ENCODE measurements at places on chromosomes 4 and X.

GRCh38 chr4:165208221-165208652 lies 876 bp downstream of the KLHL2 start:
- DNase-seq: no peak

DNA sequence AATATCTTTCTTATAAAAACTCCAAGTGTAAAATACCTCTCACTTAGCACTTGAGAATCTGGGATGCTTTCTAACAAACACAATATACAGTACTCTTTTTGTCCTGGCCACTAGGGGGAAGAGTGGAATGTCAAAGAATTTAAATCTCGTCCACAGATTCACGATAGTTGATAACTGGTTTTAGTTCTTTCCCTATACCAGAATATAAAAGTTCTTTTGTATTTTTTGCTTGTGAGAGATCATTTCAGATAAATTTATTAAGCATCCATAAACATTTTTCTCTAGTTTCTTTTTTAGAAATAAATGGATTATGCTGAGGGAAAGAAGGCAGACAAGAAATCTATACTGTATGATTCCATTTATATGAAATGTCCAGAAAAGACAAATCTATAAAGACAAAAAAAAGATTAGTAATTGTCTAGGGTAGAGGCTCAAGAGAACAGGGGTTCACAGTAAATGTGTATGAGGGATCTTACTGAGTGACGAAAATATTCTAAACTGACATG lies 50.4 kb downstream of the MGARP start:
- DNase-seq: peak; percentile 50

- peak; percentile 29 for DNase-seq
Measured at GRCh38 chr4:54440394-54441136, 211.5 kb downstream of the PDGFRA start.

GRCh38 chrX:150038315-150038714 lies 100.0 kb upstream of the EOLA2 start:
- DNase-seq: no peak

DNA sequence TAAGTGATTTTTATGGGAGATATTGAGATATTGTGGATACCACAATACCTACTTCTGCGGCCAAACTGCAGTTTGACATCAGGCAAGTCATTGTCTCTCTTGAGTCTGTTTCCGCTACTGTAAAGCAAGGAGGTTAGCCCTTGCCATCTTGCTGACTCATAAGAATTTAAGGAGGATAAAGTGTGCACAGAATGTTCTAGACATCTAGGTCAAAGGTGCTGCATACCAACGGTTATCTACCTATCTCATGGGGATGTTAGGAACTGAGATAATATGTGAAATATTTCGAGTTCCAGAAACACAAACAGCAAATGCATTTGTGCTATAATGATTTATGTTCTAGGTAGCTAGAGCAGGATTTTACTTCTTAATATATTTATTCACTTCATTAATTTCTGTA lies 211.5 kb upstream of the NR3C2 start:
- no peak for DNase-seq

DNA sequence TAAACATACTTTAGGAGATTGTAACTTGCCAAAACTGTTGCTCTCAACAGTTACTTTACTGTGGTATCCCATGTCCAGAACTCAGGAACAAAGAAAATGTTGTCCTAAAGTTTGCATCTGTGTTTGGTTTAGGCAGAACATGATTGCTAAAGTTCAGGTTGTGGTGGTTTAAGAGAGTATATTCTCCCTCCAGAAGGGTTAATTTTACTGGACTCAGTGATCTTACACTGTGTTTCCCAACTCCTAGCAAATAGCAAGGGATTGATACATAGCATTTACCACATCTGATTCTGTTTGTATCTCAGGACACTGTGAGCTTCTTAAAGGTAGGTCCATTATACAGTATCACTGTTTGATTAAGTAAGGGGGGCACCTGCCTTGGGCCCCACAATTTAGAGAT lies 13.3 kb upstream of the DCK start:
- DNase-seq: no peak

GRCh38 chrX:109533631-109534030 lies 3.0 kb upstream of the NXT2 start:
- no peak for DNase-seq

GRCh38 chr4:4277531-4277930 lies 12.4 kb downstream of the LYAR start:
- no peak for DNase-seq

DNA sequence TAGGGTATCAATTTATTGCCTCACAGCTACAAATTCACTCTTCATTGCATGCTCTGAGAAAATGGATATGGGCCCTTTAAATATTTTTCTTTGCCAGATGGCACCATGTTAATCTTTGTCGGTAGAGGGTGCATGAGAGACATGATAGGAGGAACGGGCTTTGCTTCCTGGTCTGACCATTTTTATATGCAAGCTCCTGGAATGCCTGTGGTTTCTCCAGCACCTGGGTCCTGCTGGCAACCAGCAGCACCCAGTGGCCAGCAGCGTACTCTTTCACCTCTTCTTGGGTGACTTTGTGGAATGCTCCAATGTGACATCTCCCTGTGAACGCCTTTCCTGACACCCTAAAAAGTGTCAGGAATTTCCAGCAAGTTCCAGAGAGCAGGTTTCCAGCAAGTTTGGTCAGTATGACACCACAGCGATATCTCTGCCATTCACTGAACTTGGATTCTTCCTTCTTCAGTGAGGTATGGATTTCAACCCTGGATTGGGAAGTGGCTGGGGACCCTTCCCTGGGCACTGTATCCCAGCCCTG lies 140.3 kb upstream of the PGRMC2 start:
- DNase-seq: peak; percentile 86

- DNase-seq: peak; percentile 22
Measured at GRCh38 chr4:106583567-106583966, 215.0 kb upstream of the GIMD1 start.

DNA sequence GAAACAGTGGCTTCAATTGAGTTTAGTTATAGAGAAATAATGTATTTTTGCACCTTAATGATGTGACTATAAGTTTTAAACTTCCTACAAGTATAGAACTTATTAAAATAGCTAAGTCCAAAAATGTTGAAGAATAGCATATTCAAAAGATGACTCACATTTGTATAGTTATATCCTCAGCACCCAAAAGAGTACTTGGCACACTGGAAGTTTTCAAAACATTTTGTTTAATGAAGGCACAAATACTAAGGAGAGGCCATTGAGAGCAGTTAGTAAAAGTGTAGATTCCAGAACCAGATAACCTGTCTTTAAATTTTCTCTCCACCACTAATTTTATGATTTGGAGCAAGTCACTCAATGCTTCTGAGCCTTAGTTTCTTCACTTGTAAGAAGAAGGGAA lies 226.9 kb upstream of the MID1 start:
- no peak for DNase-seq

DNA sequence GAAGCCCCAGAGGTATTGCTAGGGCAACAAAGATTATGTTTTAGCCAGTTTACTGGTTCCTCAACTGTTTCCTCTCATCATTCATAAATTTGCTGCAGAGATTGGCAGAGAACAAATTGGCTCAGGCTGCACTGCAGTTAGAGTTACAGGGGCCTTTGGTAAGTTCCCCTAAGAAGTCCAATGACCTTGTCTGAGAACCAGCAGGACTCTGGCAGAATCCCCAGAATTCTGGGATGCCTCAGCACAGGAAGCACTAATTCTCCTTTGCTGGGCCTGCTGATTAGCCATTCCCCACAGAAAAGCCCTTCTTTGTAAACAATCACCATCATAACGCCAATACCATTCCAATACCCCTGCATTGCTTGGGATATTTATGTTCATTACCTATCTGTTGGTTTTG lies 151.3 kb downstream of the USP46 start:
- no peak for DNase-seq

DNA sequence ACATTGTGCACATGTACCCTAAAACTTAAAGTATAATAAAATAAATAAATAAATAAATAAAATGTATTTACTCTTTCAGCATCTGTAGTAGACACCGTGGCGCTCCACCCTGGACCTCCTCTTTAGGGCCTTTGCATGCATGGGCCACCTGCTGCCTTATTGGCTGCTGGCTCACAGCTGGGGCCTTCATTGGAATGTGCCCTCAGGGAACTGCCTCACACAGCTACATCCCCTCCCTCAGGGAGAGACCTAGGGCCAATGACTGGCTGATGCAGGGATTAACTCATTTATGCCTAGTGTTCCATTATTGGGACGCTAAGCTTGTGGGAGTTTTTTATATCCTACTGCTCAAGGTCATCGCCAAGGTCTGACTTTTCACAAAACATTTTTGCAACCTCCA lies 302.9 kb upstream of the FTHL17 start:
- DNase-seq: no peak

GRCh38 chrX:39676434-39676833 lies 421.3 kb downstream of the BCOR start:
- DNase-seq: no peak

DNA sequence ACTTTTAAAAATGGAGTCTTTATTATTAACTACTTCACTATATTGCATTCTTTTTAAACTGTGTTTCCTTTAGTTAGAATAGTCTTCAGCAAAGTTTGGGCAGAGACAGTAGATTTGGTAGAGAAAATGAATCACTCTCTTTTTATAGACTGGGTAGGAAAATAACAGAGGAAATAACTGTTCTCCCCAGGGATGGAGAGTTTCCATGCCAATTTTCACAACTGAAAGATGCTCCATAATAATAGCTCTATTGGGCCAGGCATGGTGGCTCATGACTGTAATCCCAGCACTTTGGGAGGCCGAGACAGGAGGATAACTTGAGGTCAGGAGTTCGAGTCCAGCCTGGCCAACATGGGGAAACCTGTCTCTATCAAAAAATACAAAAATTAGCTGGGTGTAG lies 13.1 kb downstream of the HSD17B13 start:
- DNase-seq: no peak

- peak; percentile 13 for DNase-seq
Measured at GRCh38 chr4:174222266-174222872, 61.1 kb downstream of the FBXO8 start.

DNA sequence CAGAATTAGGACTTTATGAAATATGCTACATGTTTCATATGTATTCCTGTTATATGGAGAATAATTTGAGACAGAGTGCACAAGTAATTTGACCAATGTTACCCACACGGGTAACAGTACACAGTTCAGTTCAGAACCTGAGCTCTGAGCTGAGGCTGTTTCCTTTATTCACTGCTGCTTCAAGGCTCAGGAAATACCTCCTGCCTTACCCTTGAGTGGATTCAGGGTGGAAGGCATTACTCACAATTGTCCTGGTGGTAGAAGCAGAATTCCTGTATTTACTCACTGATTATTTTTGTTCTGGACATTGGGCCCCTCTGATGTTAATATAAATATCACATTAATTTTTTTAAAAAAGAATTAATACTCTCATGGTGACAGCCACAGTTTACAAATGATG lies 73.5 kb upstream of the CAMK2D start:
- DNase-seq: no peak

GRCh38 chrX:149611623-149612175 lies 16.6 kb upstream of the HSFX2 start:
- DNase-seq: no peak

DNA sequence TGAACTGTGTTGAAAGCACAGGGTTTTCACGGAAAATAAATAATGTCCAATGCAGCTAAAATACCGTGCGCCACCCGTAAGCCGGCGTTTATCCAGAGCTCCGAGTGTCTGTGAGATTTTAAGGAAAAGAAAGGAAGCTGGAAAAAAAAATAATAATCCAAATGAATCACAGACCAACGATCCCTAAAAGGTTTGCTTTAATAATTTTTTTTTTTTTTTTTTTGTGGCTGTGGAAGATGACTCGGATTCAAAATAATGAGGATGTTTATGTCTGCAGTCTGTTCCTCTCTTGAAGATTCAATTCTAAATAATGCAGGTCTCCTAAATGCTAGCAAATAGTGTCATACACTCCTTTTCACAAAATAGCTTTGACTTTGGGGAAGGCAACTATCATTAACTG lies 84.6 kb upstream of the PPP2R3B start:
- no peak for DNase-seq

GRCh38 chrX:131975851-131976250 lies 47.3 kb upstream of the STK26 start:
- DNase-seq: no peak

DNA sequence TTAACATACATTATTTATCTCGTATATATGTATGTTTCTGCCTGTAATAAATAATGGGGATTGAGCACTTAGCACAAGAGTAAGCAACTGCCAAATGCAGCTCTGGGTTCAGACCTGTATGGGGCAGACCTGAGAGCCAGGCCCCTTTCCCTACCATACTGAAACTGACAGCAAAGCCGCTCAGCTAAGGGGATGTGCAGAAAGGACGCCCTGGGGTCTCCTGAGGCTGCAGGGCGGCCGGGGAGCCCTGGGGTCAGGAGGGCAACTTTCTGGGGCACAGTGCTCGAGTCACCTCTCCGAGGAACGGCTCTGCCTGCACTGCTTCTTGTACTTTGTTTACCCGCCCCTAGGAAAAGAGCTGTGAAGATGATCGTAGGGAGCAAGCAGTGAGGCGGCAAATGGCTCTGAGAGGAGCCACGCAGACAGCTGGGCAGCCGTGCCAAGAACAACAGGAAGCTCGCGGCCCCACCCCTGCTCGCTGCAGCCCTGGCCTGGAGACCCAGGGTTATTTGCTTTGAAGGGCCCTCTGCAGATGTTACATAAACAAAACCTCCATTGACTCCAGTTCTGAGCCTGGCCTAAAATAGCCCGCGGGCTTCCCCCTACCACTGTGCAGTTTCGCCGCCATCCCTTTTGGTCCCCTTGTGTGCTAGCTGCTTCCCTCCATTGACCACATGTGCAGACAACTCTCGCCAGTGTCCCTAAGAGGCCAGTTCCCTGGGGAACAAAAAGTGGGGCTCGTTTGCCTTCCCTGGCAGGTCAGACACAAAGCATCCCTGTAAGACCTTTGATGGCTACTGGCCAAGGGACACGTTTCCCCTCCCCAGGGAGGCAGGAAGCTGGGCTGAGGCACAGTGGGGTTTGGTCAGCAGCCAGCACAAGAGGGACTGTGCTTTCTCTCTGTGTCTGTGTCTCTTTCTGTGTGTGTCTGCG lies 111.3 kb upstream of the LNX1 start:
- DNase-seq: no peak

DNA sequence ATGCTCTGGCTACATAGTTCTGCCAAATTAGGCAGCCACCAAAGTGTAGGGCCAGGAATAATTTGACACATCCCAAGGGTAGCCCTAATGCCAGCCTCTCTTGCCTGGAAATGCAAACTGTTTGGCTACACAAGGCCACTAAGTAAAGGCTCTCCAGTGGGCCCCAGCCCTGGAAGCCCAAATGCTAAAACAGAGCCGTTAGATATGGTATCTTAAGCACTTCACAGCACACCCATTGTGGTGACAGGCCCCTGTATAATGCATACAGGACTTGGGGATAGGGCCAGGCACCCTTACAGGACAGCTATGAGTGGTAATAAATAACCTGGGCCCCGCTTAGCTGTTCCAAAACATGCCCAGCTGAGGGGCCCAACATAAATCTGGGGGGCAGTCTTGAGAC lies 623.9 kb downstream of the BCOR start:
- DNase-seq: no peak

GRCh38 chrX:45524296-45524695 lies 323.6 kb upstream of the DIPK2B start:
- no peak for DNase-seq

Data from HCT116 (cell line).